ENCODE measurements at places on chromosomes 1 and 21.

DNA sequence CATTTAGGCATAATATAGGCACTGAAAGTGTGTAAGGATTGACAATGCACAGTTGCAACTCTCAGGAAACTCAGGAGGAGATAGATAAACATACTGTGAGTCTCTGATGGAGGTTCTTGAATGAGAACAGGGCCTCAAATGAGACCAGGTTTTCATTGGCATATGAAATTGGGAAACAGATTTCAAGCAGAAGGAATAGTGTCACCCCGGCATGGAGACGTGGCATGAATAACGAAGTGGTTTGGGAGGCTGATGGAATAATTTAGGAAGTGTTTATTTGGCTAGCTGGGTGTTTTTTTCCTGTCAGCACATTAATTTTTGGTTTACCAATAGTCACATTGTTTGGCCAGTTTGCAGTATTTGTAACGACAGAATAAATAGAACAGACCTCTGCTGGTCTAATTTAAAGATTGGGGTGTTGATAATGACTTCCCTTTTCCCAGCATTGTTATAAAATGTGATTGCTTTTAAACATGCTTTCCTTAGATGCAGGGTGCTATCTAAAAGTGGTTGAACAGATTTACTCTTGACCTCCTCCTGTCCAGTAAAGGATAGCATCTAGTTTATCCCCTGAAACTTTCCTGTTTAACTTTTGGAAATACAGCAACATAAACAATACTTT is 132.0 kb downstream of the C1orf21 start:
- DNase-seq, result no peak

DNA sequence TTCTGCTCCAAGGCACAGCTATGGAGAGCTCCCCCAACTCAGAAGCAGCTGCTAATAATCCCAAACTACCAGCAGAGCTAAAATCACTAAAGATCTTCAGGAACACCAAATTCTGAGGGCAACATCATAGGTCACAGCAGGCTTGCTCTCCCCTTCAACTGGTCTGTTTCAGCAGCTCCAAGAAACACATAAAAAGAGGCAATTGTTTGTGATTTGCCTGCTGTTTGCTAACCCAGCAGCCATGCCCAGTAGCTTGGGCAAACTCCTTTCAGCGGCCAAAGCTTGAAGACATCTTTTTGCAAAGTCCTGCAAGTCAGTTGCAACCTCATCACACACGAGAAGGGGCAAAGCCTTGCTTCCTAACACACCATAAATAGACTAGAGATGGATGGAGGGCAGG is 8.9 kb downstream of the ERI3 start:
- DNase-seq, result no peak

DNA sequence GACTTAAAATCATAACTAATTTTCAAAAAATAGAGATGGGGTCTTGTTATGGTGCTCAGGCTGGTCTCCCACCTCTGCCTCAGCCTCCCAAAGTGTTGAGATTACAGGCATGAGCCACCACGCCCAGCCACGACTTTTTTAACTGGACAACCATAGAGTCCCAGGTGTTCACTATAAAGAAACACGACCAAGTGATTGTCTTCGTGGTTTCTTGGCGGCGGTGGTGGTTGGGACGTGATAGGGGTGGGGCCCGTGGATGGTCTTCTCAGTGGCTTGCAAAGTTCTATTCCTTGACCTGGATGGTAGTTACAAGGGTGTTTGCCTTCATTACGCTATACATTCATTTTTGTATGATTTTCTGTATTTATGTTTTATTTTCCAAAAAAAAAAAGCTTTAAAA is 34.6 kb upstream of the COX20 start:
- no peak for DNase-seq

DNA sequence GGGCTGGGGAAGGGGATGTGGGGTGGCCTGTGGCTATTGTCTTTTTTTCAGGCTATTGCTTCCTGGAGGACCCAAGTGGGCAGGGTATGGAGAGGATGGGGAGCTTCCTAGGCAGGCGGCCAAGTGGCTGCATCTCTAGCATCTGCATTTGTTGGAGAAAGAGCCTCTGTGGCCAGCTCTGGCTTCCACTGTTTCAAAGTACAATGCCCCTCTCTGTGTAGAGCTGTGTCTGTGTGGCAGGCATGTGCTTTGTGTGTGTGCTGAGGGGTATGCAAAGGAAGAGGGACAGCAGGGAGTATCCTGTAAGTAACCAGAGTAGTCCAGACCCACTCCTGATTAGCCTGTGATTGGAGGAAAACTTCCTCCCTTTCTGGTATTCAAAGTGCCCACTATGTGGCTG is 40.6 kb downstream of the KCNA2 start:
- no peak for DNase-seq

GRCh38 chr1:229037806-229038405 is 233.0 kb upstream of the RAB4A start:
- DNase-seq, result no peak

All from activated CD4-positive, alpha-beta T cell treated with anti-CD3 and anti-CD28 coated beads, Interleukin-2, Interleukin-4, amounts not matched to agents 100 ng/mL and 50 ng/mL, durations not matched to agents 16 hours and 8 hours (primary cell).